Breast epithelium (tissue), 4 donors: ENCODE measurements at places on chromosomes 3 and 15. TPM values are rescaled to one million over a fixed set of nuclear protein-coding genes. Genes with fewer than 3 reads are reported as not detected.

The PLXNA1 gene
- total RNA-seq, result 21.3 TPM

The TMEM212 gene
- not detected for total RNA-seq

DNA sequence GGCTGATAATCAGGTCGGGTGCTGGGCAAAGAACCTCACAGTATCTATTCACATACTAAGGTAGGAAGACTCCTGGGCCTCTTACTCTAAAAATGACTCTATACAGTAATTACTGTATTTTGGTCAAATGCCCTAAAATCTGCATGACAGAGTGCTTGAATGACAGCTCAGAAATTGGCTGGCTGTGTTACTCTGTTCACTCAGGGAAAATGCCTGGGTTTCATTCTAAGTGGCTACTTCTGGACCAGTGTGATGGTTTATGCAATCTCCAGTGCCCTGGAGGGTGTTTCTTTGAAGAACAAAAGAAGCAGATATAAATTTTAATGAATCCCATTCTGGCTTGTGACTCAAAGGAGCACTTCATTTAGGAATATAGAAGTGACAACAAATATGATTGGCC lies 2.2 kb downstream of the GABRR3 start:
- DNase-seq, result no peak

- no peak for DNase-seq
Observed at GRCh38 chr3:147403511-147403910, 2.8 kb downstream of the ZIC4 start.

GRCh38 chr3:100634493-100635272 lies 25.3 kb downstream of the ADGRG7 start:
- no peak for DNase-seq

- DNase-seq, result no peak
Observed at GRCh38 chr3:48835650-48836366, 11.9 kb downstream of the PRKAR2A start.

DNA sequence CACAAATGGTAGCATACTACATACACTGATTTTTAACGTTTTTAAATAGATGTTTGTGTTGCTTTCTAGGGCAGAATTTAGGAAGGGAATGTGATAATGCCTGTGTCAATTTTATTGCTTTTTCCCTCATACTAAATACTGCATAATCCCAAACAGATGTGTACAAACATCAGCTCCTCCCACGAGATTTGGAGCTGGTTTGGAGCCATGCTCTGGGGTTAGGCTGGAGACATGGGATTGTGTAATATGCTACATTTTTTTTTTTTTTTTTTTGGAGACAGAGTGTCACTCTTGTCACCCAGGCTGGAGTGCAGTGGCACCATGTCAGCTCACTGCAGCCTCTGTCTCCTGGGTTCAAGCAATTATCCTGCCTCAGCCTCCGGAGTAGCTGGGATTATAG lies 80.1 kb downstream of the EBLN2 start:
- no peak for DNase-seq

GRCh38 chr3:124360563-124360962 lies 368.6 kb upstream of the ROPN1 start:
- no peak for DNase-seq

- no peak for DNase-seq
Observed at GRCh38 chr15:58870451-58870850, 63.0 kb downstream of the SLTM start.

GRCh38 chr15:79160211-79160610 lies 69.6 kb upstream of the RASGRF1 start:
- DNase-seq, result no peak

DNA sequence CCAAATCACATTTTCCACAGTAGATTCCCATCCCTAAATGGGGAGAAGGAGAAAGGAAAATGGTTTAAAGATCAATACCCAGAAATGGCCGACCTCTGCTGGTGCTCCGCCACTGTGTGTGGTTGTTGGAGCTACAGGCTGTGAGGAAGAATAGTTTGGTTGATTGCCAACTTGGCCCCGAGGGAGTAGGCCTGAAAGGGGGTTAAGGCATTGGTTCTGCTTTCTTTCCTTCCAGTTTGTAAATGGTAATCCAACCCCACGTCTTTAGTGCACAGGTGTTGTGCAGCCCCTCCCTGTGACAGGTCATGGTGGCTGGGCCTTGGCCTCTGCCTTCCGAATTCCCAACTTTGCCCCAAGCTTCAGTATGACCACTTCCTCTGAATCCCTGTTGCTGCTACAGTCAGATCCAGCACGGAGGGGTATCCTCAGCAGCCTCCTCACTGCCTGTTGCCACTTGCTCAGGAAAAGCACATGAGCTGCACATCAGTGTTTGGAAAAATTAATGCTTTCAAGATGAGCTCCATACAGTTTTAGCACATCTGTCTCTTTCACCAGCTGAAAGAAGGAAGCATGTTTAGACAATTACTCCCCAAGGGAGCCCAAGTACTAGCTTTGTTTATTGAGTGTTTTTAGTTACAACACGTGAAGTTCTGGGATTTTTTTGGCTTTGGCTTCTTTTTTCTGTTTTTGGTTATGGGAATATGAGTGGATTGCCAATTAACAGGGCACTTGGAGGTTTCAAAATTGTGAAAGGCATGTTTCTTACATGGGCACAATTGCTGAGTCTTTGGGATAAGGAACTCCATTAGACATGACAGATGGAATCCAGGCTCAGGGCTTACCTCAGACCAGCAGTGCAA lies 92.3 kb upstream of the ROPN1 start:
- no peak for DNase-seq

DNA sequence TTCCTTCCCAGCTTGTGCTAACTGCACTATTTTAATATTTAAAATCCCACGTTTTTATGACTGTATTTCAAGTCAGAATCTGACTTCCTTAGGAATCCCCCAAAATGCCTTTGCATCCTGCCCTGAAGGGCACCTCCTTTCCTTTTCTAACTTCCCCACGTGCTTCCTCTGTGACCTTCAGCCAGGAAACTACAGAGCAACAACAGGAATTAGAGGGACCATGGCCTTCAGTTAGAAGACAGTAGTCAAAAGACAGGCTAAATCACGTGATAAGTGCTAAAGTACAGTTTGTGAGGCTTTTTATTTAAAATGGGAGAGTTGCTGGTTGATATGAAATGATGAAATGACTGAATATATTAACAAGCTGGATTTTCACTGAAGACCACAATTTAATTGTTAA lies 11.8 kb upstream of the ABHD10 start:
- no peak for DNase-seq

GRCh38 chr15:58594898-58595297 lies 154.6 kb downstream of the ADAM10 start:
- no peak for DNase-seq

DNA sequence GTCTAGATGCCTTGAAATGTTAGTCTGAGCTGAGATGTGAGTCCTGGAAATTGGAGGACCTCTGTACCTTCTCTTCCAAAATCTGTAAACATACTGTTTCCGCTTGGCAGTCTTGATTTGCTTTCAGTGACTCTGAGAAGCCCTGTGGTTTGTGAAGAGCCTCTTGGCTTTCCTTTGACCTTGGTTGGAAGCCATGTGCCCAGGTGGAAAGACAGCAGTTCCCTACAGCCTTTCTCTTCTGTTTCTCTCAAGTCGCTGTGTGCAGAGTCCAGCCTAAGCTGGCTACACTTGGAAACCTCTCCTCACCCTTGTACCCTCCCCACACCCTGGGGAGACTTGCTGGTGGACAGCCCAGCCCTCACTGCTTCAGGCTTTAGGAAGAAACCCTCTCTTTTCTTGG lies 129.8 kb upstream of the CTDSPL start:
- DNase-seq, result no peak

- DNase-seq, result no peak
Observed at GRCh38 chr3:134869153-134869726, 74.2 kb downstream of the EPHB1 start.

GRCh38 chr3:15896500-15896899 lies 98.7 kb upstream of the ANKRD28 start:
- DNase-seq, result no peak

GRCh38 chr15:33396475-33396874 lies 85.7 kb downstream of the RYR3 start:
- no peak for DNase-seq

DNA sequence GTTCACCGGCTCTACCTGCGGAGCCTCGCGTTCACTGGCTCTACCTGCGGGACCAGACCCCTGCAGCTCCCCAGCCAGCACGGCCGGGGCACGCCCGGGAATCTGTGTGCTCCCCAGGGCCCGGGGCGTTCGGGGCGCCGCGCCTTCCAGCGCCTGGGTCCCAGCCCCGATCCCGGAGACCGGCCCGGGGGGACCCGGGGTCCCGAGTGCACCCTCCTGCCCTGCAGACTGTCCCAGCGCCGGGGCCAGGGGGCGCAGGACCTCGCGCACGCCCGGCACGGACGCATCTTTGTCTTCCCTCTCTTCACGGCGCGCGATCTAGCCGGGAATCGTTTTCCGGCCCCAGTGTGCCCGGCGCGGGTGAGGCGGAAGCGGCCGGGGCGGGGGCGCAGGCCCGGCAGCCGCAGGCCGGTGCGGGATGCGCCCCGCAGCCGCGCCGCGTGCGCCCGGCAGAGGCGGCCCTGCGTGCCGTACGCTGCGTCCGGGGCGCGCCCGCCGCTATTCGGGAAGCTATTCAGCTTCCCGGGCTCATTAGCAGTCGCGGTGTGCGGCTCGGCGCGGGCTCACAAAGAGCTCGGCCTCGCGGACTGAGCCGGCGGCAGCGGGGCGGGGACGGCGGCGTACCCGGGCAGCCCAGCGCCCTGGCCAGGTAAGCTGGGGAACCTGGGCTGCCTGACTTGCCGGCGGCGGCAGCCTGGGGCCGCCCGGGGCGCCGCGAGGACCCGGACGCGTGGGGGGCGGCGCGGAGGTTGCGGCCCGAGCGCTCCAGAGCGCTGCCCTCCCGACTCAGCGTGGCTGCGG lies at the start of gene APBA2:
TSS of gene APBA2 (plus strand) at position 345 of the 801 bp plus-strand sequence. CDS start 167,911 bp downstream, outside the sequence.
- DNase-seq, result no peak

- no peak for DNase-seq
Observed at GRCh38 chr15:68580883-68581155, 2.0 kb downstream of the CORO2B start.

DNA sequence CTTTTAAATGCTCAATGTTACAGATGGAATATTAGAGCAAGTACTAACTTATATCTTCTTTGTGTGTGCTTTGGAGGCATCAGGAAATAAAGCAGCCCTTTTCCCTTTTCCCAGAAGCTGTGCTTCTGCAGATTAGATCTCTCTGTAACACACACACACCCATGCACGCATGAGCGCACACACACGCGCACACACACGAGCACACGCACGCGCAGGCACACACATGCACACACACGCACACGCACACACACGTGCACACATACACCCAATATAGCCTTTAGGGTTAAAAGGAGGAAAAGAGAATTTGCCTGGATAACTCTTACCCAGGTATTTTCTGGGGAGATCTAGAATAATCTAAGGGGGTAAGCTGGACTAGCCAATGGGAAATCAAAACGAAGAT lies 56.9 kb downstream of the TFRC start:
- no peak for DNase-seq

DNA sequence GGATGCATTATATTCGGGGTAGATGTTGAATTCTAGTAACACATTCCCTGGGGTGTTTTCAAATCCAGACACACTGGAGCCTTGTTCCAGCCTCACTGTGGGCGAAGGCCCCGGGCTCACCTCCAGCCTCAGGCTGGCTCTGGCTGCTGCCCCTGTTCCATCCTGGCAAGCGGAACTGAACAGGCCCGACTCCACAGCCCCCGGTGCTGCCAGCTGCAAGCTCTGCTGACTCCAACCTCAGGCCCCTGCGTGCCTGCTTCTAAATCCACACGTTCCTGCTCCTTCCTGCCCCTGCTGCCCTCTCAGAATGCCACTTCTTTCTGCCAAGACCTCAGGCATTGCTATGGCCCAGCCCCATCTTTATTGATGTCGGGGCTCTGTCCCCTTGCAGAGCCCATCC lies 90.6 kb downstream of the LIPC start:
- DNase-seq, result no peak

DNA sequence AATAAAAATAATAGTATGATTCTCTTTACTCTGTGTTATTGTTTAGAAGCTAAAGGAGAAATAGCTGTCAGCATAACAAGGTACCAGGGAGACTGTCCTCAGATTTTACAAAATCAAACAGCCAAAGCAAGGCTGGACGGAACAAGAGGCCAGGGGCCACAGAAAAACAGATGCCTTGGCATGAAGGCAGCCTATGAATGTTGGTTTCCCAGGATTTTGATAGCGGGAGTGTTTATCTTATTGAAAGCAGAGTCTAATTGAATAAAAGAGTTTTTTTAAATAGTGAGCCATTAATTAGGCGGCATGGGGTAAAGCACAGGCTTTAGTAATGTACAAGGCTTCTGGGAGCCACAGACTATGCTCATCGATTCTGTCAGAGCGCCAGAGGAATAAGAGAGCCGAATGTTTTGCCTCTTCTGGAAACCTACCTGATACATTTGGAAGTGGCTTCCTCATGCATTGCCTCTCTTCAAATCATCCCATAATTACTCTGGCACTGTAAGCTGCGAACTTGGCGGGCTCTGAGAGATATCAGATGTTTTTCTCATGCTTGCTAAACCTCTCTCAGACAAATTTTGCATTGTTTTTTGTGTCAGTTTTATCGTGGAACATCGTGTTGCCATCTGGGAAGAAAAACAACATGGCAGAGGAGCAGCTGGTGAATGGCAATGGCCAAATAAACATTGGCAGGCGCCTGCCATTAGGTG lies 30.4 kb upstream of the TMCO5A start:
- no peak for DNase-seq

DNA sequence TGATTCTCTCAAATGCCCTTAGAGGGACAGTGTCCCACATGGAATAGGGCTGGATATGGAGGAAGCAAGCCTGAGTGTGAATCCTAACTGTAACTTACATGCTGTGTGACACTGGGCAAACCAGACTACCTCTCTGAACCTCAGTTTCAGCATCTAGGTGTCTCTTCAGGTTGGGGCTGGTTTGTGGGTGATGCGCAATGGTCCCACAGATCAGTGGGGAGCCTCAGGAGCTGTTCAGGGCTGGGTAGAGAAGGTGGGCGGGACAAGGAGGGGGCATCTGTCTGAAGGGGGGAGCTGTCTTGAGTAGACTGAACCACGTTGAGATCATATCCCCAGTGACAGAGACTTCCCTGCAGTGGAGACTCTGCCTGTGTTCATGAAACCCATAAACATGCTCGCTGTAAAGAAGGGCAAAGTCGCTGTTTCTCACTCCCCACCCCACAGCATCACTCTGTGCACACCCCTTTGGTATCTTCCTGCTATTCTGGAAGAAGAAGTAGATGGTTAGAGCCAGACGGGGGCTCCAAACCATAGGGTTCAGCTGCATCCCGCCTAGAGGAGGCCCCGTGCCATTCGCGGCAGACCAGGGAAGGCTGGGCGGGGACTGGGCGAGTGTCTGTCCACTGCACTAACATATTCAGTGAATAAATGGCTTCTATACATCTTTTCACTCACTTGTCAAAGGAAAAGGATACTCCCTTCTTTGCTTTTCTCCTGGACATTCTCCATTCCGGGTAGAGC lies 28.4 kb downstream of the SRPRB start:
- DNase-seq, result no peak

GRCh38 chr3:113428581-113428980 lies 12.7 kb downstream of the CFAP44 start:
- DNase-seq, result no peak
